HS-27A (cell line): ENCODE measurements at places on chromosomes 4 and X.

DNA sequence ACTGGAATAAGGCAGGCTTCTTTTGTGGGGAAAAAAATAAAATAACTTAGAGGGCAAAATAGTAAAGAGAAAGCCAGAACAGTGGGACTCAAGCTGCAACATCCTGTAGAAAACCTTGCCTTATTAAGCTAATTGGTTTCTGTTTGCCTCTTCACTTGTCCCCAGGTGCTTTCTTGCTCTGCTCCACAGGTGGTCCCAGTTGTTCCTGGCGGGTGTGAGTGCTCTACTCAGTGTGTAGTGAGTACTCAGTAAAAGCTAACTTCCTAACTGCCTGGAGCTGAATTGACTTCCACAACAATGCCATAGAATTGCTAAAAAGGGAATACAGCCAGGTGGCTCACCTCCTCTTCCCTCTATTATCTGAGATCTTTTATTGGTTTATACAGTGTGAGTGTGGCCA is 930.2 kb downstream of the C4orf33 start:
- no peak for DNase-seq

GRCh38 chr4:112127803-112128202 is 17.5 kb upstream of the FAM241A start:
- no peak for DNase-seq

DNA sequence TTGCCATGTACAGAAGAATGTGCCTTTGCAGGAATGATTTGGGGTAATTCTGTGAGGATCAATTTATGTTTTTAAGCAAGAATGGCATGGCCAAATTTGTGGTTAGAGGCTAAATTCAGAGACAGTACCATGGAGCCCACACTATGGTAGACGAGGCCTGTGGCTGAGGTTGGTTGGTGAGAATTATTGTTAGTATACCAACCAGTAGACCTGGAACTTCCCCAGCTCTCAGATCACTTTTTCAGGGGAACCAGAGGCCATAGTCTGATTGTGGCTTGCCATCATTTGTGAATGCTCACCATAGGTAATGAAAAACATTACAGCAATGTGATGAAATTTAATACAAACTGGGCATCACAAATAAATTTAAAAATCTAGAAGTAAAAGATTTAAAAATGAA is 56.3 kb downstream of the SHISA3 start:
- no peak for DNase-seq

DNA sequence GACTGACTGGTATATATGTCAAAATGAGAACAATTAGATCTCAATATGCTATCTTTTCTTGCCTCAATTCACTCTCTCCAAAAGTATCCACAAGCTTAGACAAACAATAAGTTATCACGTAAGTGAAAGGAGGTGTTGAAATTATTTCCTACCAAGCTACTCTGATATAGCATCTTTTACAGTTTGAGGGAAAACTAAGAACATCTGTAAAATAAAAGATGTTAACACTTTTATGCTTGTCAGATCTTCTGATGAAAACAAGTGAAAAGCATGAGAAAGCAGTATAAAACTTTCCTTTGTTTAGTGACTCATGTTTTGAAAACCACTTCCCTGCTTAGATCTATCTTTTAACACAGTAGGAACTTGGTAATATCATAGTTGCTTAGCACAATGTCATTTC is 8.4 kb upstream of the MAB21L2 start:
- DNase-seq = no peak

- DNase-seq = no peak
Measured at GRCh38 chr4:123427951-123428350, 31.4 kb downstream of the SPRY1 start.

DNA sequence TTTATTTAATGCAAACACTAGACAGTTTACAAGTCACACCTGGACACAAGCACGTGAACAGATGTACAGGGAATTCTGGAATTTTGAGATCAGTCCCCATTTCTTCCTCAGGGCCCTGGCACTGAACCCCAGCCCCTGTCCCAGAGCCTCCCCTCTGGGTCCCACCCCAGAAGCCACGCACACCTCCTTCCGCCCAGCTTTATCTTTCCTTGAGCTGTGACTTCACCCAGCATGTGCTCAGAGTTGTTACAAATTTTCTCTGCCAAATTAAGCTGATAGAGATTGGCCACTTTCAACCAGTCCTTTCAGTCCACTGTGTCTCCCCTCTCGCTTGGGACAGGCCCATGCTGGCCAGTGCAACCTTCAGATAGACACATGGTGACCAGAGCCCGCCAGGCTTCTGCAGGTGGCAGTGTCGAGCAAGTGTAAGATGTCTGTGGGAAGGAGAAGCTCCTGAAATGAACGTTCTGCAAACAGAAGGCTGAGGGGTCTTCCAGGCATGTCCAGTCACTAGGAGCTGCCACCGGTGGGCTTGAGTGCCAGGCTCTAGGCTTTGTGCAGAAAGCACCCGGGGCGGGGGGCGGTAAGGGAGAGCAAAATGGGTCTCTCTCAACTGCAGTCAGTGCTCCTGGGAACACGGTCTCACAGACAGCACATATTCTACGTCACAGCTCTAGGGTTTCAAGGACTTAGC is 73.3 kb downstream of the MTMR1 start:
- DNase-seq = no peak

DNA sequence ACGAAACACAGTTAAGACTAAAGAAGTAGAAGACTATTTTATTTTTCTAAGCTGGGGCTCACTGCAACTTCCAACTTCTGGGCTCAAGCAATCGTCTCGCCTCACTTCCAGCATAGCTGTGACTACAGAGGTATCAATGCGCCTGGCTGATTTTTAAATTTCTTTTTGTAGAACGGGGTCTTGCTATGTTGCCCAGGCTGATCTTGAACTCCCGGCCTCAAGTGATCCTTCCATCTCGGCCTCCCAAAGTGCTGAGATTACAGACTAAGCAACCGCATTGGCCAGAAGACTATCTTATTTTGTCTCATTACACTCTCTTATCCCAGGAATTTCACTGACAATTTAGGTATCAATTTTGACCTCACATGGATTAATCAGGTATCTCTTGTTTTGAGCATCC is 1.2 kb downstream of the LAMTOR3 start:
- no peak for DNase-seq

DNA sequence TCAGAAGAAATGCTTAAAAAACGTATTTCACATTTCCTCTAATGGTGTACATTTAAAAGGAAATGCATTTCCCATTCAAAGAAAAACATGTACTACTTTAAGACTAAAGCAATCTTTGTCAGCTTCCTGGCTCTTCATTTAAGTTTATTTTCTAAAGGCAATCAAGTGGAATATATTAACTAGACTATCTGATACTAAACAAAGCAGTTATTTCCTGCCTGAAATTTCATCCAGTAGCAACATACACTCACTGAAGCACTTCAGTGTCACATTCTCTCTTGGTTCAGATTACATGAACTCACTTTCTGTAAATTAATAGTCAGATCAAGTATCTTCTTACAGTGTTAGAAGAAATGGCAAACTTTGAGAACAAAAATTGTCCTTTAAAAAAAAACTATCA is 42.5 kb downstream of the LRBA start:
- DNase-seq = no peak

GRCh38 chrX:134868771-134869495 is 121.9 kb upstream of the SMIM10 start:
- peak; percentile 19 for DNase-seq

DNA sequence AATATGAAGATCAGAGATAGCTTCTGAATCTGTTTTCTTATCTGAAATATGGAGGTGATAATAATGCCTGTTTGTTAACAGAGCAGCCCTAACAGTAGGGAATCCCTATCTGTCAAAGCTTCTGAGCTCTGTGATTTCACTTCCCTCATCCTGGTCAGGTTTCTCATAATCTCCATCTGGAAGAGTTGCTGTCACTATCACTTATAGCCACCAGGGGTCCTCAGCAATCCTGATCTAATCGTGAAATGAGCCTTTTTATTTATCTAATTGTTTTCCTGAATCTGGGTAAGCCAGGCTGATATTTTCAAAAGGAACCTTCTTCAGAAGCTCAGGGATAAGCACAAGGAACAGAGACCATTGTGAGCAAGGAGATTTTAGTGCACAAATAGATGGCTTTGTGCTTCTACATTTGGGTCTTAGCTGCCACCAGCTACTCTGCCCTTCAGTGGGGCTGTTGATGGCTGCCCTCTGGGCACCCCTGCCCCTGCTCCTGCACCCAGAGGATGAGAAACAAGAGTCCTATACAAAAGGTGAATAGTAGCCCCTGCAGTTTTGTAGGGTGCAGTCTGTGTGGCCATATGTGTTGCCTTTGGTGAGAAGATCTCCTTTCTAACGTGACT is 196.4 kb upstream of the RADX start:
- DNase-seq = no peak

- DNase-seq = no peak
Measured at GRCh38 chrX:51336584-51336983, 4.0 kb downstream of the NUDT10 start.

DNA sequence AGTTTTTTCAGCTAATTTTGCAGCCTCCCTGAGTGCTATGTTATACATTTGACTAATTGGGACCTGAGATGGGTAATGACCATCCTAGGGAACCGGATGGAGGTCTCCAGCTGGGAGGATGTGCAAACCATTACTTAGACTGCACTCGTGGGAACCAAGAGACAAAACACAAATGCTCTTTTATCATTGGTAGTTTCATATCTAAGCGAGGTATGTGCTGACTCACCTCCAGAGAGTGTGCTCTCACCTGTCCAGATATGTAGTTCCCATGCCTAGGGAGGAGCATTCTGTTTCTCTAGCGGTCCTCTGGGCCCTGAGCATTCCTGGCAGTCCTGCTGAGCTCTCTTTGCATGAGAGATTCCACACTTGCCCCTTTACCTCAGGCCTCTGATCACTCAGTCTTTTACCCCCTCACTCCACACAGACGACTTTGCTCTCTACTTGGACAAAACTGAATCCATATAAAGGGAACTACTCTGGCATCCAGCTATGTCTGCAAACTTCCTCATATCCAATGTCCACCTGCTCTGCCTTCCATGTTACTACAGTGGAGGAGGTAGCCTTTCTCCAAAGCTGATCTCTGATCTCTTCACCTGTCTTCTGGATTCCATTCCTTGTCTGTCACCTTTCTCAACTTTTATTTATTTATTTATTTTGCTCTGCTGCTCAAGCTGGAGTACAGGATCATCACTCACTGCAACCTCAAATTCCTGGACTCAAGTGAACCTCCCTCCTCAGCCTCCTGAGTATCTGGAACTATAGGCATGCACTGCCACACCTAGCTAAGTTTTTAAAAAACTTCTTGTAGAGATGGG is 88.4 kb downstream of the LRP2BP start:
- DNase-seq = no peak

- no peak for DNase-seq
Measured at GRCh38 chr4:3337357-3337732, 44.5 kb downstream of the RGS12 start.

DNA sequence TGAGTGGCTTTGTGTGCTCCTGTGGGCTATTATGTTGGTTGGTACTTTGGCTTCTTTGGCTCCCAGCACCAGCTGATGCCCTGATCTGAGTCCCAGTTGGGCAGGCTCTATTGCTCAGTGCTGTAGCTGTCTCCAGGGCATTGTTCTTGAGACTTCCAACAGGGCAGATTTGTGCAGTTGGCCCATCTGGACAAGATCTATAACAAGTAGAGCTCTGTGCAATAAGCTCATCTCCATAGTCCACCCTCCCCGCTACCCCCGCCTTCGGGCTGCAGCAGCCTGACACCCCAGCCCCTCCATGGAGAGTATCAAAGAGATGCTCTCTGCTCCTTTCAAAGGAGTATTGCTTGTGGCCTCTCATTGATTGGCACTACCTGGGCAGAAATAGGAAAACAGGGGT is 5.8 kb upstream of the TMEM31 start:
- no peak for DNase-seq

GRCh38 chr4:39319676-39320075 is 46.5 kb downstream of the RFC1 start:
- peak; percentile 52 for DNase-seq

- no peak for DNase-seq
Measured at GRCh38 chrX:111409326-111409725, 2.7 kb downstream of the DCX start.

- no peak for DNase-seq
Measured at GRCh38 chr4:2767046-2767704, 11.0 kb upstream of the TNIP2 start.

- no peak for DNase-seq
Measured at GRCh38 chrX:66504481-66504880, 134.4 kb downstream of the EDA2R start.

GRCh38 chr4:15234856-15235126 is 193.0 kb upstream of the C1QTNF7 start:
- no peak for DNase-seq

DNA sequence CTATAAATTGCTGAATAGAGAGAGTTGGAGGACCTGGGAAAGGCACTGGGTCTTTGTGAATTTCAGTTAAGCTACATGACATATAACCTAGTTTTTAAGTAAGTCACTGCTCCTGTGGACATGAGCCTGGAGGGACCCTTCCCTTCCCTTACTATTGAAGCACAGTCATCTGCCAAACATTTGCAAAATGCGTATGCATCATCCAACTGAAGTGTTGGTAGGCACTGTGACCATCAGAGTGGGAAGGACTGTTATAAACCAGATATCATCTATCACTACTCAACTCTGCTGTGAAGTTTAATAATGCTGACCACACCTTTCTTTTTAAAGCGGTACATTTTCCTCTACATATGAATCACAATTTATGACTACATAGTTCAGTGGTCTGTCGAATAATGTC is 5.2 kb downstream of the GABRA3 start:
- peak; percentile 75 for DNase-seq

GRCh38 chr4:30122711-30123110 is 597.5 kb upstream of the PCDH7 start:
- DNase-seq = no peak

- no peak for DNase-seq
Measured at GRCh38 chr4:86939729-86940575, 5.1 kb downstream of the AFF1 start.

GRCh38 chr4:39232100-39232499 is 49.8 kb downstream of the WDR19 start:
- DNase-seq = no peak

DNA sequence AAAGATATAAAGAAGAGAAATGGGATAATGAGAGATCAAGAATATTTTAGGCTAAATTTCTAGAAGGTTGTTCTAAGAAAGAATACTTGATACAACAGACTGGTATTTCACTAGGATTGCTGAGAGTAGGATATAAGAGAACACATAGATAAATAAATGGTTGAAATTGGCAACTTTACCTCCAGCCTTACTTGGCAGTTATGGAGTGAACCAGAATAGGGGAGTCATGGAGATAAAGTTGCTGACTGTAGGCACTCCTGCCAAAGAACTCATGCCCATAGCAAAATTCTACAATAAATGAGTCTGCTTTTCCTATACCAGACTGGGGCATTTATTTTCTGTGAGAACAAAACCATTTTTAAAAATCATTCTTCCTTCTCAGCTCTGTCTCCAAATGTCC is 26.4 kb upstream of the MMRN1 start:
- no peak for DNase-seq

DNA sequence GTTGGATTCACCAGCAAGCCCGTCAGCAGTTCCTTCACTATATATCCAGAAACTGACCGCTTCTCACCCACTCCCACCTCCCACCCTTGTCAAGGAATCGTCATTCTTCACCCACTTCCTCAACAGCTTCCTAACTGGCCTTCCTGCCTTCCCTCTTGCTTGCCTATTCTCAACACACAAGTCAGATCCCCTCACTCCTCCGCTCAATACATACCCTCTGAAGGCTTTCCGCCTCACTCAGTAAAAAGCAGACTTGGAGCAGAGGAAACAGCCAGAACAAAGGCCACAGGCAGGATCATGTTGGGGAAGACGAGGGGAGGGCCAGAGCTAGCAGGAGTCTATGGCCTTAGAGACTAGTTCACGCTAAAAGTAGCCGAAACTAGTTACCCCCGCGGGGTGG is 23.7 kb downstream of the RWDD4 start:
- DNase-seq = no peak
